ENCODE measurements at places on chromosomes 5 and 9.

- DNase-seq, result no peak
Observed at GRCh38 chr9:93129286-93129685, 4.8 kb downstream of the NINJ1 start.

DNA sequence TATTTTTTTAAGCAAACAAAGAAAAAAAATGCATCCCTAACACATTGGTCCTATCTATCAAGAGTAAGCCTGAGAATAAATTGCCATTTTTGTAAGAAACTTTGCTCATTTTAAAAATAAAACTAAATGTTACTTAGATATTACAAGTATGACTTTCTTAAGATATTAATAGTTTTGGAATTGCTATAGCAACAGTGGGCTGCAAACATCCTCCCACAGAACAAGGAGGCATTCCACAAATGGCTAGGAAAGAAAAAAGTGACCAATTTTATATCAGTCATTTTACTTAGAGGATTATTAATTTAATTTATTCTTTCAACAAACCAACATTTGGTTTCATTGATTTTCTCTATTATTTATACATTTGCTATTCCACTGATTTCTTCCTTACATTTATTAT, 63.7 kb downstream of the LURAP1L start:
- no peak for DNase-seq

GRCh38 chr5:79630444-79630843, 18.2 kb downstream of the TENT2 start:
- DNase-seq, result no peak

GRCh38 chr5:129609710-129610109, 138.2 kb upstream of the MINAR2 start:
- DNase-seq, result no peak

- no peak for DNase-seq
Observed at GRCh38 chr5:169979871-169980270, 424 bp downstream of the INSYN2B start.

DNA sequence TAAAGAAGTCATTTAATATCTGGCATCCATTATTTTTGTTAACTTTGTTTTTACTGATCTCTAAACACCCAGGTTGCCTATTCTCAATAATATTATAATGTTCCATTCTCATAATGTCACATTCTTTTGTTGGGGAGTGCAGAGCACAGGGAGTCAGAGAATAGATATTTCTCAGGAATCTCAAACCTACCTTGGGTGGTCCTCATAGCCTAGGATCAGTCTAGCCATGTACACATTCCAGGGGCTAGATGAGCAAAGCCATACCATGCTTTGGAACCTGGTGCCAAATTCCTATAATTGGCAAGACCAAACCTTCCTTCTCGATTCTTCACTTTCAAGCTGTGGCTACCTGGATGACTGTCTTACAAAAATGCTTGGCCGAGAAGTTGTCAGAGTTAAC, 1124.7 kb upstream of the WWC1 start:
- no peak for DNase-seq

DNA sequence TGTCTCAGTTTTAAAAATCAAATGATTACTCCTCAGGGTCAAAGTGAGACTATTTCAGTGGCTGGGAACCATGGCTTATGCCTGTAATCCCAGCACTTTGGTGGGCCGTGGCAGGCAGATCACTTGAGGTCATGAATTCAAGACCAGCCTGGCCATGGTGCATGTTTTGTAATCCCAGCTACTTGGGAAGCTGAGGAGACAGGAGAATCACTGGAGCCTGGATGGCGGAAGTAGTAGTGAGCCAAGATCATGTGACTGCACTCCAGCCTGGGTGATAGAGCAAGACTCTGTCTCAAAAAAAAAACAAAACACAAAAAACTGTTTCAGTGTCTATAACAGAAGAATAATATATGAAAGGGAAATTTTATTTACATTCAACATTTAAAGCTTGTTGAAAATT, 182.9 kb downstream of the ARHGEF28 start:
- DNase-seq, result no peak

DNA sequence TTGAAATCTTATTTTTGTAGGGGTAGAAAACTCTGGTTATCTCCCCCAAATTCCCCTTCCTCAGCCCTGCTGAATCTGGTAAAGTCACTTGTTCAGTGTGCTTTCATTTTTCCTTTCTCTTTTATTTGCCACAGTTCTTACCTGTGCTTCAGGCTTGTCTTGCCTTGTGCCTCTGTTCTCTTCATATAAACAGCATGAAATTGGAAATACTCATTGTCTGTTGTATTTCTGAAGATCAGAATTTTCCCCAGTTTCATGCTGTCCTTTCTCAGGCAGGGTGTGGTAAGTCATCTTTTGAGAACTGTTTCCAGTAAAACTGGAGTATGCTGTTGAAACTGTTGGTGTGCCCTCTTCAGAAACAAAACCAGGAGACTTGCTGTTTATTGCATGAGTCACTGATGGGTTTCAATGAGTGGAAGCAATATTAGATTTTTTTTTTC, 7.0 kb downstream of the PAM start:
- no peak for DNase-seq

GRCh38 chr5:83354958-83355357, 116.6 kb upstream of the VCAN start:
- no peak for DNase-seq

DNA sequence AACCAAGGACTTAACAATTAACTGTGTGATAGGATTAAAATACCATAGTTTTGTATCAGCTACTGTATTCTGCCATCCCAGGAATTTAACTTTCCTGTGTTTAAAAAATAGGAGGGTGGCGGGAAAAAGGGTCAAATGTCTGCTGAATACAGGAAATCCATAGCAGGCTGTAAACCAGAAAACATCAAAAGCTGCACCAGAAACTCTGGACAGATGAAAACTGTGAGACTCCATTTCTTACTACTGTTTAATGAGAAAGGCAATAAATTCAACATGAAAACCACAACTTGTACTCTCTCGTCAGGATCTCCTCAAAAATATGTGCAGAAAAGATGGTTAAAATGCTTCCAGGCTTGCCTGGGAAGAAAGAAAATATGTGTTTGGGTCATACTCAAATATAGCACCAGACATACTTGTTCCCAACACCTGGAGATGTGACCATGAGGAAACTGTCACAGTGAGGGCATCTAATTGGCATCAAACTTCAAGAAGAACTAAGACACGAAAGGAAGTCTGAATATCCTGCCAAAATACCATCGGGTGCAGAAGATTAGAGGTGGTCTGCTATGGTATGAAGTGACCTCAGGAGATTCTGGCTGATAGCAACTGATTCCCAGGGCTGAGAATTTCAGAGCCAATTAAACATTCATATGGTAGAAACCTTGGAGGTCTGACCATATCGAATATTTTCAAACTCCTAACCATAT, 164.7 kb upstream of the TARS1 start:
- DNase-seq, result no peak

DNA sequence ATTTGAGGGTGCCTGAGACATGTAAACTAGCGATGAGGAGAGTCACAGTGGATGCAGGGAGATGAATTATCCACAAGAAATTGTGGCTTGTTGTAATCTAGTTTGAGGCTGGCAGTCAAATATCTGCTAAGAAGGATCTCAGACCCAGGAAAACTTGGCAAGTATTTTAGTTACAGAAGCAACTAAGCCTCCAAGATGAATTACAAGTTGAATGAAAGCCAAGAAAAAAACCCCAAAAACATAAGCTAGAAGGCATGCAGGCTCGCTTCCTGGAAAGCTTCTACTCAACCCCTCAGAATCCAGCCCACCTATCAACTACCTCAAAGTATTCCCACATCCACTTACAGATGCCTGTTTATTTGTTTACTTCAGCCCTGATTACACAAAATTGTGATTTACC, 696.9 kb downstream of the MAT2B start:
- no peak for DNase-seq

- no peak for DNase-seq
Observed at GRCh38 chr5:59999056-59999455, 105.5 kb upstream of the PDE4D start.

DNA sequence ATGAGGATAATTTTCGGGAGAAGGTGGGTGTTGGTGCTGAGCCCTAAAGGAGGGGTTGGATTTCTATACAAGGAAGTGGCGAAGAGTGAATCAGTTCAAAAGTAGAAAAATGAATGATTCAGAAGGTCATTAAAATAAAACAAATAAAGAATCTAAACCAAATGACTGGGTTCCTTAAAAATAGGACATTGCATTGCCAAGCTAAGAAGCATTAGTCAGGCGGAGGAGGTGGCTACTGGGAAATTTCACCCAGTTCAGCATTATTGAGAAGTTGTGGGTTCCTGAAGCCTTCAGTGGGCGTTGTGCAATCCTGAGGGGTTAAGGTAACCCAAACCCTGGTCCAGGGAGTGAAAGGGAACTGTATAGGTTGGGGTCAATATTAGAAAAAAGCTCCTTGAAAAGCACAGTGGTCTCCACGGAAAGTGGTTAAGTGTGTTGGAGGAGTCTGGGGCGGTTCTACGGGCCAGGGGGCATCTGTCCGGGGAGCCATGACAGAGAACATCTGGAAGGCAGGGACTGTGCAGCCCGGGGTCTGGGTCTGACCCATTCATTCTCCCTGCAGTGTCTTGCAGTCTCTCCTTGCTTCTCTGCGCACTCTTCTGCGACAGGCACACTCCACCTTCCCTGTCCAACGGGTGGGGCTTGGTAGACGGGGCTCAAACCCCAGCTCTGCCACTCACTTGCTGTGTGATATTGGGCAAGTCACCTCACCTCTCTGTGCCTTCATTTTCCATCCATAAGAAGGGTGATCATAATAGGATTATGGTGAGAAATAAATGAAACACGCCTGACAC, 27.6 kb upstream of the DUSP1 start:
- DNase-seq, result no peak

DNA sequence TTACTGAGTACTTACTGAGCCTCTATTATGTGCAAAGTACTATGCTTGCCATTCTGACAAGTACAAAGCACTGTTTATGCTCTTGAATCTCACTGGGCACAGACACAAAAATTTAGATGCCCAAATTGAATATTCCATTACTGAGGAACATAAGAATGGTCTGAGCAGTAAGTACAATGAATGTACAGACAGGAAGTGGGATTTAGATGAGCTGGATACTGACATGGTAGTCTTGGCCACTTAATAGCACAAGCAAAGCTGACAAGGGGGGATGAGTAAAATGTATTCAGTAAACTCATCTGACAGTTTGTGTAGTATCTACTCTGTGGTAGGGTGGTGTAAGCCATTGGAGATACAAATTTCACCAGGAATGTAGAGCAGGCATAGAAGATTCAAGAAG, 132.4 kb downstream of the EFNA5 start:
- DNase-seq, result no peak

GRCh38 chr9:125634040-125634717, 72.8 kb downstream of the MAPKAP1 start:
- DNase-seq, result no peak

DNA sequence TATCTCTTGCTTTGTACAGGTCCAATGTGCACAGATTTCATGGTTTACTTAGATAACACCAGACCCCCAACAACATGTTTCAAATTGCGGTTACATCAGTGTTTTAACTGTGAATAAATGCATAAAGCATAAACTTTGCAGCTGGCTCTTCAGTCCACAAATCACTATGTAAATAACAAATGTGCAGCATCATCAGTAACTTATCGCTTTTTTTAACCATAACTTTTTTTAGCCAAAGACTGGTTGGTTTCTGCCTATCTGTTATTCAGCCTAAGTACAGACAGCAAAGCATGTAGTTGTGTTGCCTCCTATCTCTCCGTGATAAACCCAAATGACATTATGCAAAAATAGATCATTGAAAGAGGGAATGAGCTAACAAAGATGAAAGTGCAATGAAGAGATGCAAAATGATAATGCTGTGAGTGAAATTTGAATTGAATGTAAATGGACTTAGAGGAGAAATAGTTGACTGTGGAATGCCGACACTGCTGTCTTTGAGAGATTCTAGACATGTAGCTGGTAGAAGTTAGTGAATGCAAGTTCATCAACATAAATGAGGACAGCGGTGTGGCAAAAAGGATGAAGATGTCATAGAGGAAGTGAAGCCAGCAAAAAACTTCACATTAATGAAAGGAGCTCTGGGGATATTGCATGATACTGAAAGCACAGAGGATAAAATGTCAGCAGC, 108.8 kb downstream of the PDE8B start:
- DNase-seq, result no peak

DNA sequence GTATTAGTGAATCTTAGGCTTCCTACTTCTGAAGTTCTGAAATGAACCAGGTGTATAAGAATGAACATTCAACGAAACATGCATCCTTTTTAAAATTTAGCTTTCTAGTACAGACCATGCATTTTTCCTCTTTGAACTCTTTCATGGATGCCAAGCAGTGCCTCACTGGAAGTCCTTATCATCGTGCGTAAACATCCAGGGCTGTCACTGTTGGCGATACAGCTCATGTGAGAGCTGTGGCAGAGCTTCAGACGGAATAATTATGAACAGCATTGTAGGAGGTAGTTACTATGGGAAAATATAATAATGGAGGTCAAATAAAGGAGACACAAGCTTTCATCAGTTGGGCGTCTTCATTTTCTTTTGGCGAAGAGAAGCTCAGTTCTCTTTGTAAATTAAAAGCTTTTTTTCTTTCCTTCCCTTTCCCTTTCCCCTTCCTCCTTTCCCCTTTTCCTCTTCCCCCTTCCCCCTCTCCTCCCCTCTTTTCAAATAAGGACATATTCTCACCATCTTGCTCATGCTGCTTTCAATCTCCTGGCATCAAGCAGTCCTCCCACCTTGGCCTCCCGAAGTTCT, 167.3 kb downstream of the KDM4C start:
- DNase-seq, result no peak

- DNase-seq, result no peak
Observed at GRCh38 chr5:134140530-134141201, 26.2 kb downstream of the TCF7 start.

DNA sequence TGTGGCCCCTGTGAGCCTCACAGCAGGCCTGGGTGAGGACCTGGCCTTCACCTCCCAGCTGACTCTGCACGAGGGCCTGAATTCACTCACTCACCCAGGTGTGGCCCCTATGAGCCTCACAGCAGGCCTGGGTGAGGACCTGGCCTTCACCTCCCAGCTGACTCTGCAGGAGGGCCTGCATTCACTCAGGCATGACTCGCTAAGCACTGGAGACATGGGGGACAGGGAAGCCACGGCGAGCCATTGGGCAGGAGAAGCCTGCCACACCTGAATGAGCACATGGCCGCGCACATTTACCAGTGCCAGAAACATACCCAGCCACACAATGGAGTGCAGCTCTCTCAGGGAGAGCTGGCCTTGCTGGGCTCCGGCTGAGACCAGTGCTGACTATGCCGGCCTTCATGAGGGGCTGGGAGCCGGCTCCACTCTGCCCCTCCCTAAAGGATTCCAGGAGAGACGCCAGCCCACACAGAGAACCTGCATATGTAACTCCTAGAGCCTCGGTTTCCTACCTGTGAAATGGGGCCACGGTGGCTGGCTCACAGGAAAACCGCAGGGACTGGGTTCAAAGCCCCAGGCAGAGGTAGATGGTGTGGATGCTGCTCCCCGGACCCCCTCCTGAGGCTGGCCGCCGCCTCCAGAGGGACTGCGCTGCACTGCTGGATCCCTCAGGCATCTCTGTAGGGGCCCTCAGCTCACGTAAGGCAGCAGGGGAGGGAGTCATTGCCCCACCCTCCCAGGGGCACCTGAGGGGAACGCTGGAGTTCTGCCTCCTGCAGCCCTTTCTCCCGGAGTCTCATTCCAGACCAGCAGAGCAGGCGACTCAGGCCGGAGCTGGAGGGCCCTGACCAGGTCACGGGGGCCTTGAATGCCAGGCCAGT, 7.2 kb downstream of the ADAMTS2 start:
- DNase-seq, result no peak
